T-helper 22 cell (primary cell): ENCODE measurements at places on chromosomes 5 and 9.

GRCh38 chr5:157570531-157571200, 4.9 kb downstream of the ADAM19 start:
- DNase-seq: no peak

GRCh38 chr9:3793971-3794383, 268.2 kb upstream of the RFX3 start:
- no peak for DNase-seq

DNA sequence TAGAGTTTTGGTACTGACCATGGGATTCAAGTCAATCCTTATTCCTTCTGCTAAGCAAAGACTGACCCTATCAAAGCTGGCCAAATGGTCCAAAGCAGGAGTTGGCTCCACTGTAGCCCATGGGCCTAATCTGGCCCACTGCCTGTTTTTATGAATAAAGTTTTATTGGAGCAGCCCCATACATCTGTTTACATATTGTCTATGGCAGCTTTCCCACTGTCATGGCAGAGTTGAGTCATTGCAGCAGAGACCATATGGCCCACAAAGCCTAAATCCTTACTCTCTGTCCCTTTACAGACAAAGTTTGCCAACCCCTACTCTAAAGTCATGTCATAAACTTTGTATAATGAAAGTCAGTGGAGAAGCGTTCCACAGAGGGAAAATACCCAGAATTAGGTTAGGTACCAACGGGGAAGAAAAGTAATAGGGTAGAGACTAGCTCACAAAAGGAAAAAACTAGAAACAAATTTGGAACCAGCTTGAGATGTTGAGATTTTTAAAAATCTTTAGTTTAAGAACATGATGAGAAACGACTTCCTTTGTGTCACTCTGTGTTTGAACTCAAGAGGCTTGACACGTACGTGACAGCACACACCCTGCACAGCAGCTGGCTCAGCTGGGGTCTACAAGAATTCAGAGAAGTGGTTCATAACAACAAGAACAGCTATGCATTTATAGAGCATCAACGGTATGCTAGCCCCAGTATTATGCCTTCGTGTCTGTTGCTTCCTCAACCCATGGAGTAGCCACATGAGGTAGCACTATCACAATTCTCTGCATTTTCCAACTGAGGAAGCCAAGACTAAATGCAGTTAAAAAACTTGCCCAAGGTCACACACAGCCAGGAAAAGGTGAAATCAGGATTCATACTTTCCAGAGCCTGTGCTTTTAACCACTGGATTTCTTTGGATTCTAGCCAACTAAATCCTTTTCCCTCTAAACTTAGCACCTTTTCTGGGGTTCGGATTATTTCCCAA, 198.9 kb upstream of the WWC1 start:
- no peak for DNase-seq

GRCh38 chr5:136677217-136677616, 311.9 kb upstream of the TRPC7 start:
- DNase-seq: no peak

GRCh38 chr9:126838055-126838811, 22.2 kb upstream of the ZBTB34 start:
- DNase-seq: no peak

DNA sequence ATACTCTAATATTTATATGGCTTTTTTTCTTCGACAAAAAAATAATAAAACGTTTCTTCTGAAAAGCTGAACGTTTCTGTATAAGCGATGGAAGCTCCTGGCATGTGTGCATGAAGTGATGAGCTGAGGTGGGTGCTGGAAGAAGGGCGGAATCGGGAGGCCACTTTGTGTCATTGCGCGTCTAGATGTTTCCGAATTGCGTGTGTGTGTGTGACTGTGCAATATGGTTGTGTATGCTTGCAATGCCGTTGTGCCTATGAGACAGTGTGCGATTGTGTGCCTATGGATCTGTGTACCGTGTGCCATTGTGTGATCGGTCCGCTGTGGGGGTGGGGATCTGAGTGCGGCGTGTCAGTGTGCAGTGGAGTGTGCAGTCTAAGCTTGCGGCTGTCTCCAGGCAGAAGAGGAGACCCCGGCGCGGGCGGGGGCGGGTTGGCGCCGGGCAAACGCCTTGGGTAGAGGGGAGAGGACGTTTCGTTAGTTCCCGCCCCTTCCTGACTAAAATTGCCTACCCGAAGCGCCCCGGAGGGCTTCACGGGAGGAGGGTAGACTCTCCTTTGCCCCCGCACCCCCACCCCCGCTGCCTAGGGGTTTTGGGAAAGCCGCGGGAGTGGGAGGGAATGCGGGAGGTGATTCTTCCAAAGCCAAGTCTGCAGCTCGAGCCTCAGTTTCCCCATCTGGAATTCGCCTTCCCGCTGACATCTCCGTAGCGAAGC, 24.2 kb downstream of the PCDHGC5 start:
- DNase-seq: no peak

GRCh38 chr5:2524620-2525019, 226.9 kb downstream of the IRX2 start:
- DNase-seq: no peak

GRCh38 chr9:18743971-18744370, 270.0 kb downstream of the ADAMTSL1 start:
- DNase-seq: no peak

DNA sequence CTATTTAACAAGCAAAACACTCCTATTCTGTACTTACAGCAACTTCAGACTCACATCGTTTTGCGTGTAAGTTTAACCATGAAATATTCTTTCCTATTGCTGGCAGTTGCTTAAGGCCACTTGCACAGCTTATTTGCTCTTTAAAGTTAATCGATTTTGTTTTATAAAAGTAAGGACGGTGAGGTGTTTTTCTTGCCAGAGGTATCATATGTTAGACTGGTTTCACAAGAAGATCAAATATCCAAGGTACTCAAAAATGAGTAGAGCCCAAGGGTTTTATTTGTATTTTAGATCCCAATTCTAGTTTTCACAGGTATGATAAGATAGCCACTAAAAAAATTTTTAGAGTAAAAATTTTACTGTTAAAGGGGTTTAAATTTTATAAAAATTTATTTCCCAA, 16.2 kb downstream of the CLINT1 start:
- no peak for DNase-seq

- no peak for DNase-seq
Observed at GRCh38 chr9:94746541-94747370, 20.3 kb downstream of the AOPEP start.

DNA sequence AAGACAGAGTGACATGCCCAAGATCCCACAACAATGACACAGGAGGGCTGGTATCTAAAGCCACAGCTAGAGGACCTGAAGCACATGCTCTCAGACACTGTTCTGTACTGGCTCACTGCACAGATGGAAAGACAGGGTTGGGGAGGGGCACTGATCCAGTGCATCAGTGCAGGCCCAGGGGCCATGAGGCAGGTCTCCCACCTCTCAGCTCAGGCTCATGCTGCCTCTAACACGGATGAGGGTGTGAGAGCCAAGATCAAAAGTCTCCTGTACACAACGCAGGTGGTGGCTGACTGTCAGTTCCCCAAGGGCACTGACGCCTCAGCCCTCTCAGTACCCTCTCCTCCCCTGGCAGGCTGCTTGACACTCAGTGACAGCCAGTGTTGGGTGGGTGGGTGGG, 10.9 kb downstream of the RAPGEF1 start:
- DNase-seq: peak; percentile 63

GRCh38 chr9:77954013-77954665, 77.5 kb downstream of the GNAQ start:
- no peak for DNase-seq

DNA sequence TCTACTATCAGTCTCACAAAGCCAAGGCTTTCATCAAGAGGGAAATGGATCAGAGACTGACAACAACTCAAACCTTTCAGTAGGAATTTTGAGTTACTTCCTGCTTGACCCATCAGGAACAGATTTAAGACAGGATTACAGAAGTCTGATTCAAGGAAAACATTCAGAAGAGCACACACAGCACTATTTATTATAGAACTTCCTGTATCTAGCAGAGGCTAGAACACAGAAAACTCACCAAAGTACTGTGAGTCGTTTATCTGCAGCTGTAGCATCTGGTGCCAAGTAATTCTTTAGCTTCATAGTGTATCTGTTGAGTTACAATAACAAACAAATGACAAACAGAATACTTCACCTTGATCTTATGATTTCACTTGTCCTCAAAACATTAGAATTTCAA, 13.8 kb downstream of the LEAP2 start:
- DNase-seq: no peak

DNA sequence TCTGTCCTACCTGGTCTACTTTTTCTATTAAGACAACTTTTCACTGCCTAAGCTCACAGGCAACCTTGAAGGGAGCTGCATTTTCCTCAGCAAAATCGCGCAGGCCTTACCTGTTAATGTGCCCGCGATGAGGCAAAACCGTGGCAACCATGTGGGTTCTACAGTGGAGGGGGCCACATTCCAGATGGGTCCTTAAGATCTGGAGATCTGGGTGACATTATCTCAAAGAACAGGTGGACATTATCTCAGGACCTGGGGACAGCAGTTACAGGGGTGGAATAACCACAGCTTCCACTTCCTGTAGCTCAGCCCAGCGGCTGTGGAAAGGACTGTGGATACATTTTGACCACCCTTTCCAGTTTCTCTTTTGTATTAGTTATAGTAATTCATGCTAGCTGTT, 112.8 kb upstream of the PTCH1 start:
- DNase-seq: no peak

GRCh38 chr9:100105861-100106260, 6.8 kb downstream of the INVS start:
- no peak for DNase-seq

DNA sequence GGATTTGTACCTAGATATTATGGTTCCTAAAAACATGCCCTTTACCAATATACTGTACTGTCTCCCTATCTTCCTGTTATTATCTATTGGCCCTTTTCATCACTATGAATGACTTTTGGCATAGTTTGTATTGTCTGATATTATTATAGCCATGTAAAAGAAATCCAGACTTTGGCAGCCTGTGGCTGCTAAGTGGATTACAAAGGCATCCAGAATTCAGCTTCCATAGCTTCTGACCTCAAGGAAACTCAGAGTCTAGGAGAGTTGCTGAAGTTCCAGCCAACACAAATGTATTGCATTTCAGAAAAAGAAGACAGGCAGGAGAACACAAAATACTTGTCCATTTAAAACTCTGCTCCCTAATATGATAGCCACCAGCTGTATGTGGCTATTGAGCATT, 319.2 kb upstream of the MPDZ start:
- DNase-seq: no peak

DNA sequence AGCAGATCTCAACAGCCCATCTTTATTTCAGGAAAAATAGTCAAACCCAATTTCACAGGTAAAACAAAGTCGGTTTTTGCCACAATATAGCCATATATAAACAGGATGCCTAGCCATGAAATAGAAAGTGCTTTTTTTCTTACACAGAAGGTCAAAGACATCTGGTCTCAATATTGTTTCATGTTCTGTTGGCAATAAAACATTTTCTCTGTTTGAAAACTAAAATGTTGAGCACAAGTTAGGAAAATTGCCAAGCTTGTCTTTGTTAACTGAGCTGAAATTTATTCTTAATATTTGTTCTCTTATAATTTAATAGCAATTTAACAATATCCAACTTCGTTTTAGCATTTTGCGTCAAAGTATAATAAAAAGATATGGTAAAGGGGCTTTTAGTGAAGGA, 673.4 kb downstream of the DTWD2 start:
- no peak for DNase-seq

GRCh38 chr9:91312717-91313325, 48.9 kb downstream of the AUH start:
- DNase-seq: no peak

GRCh38 chr5:132826424-132827082, 3.9 kb downstream of the SHROOM1 start:
- no peak for DNase-seq

- no peak for DNase-seq
Observed at GRCh38 chr5:91053741-91054025, 329.4 kb downstream of the ARRDC3 start.

GRCh38 chr9:37989701-37990100, 79.3 kb downstream of the SHB start:
- DNase-seq: no peak

- no peak for DNase-seq
Observed at GRCh38 chr5:131541071-131541470, 94.0 kb downstream of the RAPGEF6 start.

GRCh38 chr9:3088219-3088618, 244.3 kb upstream of the PUM3 start:
- DNase-seq: no peak

- no peak for DNase-seq
Observed at GRCh38 chr5:167678481-167678880, 613.0 kb upstream of the WWC1 start.

GRCh38 chr5:56873056-56873455, 36.3 kb upstream of the SETD9 start:
- DNase-seq: no peak

DNA sequence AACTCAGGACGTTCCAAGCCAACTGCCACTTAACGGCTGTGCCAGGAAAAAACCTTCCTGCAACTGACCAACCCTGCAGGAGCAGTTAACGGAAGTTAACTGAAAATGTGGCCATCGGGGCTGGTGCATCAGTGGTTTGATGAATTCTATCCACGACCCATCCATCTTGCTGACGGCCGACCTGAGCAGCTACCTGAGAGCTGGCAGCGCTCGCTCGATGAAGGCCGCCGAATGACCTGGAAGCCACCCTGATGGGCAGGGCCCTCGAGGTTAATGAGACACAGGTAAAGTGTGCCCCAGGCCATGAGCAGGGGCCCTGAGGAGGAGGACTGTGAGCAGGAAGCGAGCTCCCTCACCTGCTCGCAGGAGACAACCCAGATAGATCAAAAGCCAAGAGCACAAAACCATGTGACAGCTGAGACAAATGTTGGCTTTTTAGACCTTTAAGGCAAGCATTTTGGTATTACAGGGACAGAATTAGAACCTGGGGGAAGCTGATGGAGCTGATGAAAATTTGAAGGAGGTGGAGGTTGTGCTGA, 35.3 kb upstream of the FLT4 start:
- no peak for DNase-seq

GRCh38 chr5:122144236-122144635, 14.9 kb downstream of the ZNF474 start:
- no peak for DNase-seq

DNA sequence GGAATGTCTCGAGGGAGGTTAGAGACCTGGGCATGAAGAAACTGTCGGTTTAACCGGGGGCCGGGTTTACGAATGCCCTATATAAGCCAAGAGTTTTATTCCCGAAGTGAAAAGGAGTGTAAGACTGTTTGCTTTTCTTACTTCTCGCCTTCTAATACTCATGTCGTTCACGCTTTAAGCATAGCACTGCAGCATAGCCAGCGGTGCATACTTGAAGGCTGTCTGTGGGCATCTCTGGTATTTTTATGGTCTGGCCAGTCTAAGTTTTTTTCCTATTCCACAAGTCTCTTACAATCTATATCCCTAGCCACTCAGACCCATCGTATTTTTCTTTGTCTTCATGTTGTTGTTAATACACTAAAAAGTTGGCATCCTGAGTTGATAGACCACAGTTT, 1.2 kb downstream of the UHRF2 start:
- DNase-seq: no peak
